NCI-H1092 (cell line): ENCODE measurements at places on chromosomes 12 and 14.
A peak's percentile ranks its signal among the peaks of the same experiment; 100 is the strongest.

DNA sequence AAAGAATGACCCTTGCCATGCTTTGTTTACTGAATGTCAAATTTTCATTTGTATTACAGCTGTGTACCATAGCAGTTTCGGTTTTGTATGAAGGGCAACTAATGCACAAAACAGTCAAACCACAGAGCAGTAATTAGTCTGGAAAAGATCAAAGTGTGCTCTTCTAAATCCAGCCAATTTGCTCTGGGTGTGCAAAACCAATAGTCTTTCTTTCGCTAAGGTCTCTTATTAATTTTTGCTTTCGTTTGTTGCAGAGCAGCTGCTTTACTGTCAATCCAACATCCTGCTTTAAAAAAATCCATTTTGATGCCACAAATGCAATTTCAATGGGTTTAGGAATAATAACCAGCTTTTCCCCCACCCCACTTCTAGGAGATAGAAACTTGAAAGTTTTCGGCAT lies 114.2 kb downstream of the BRMS1L start:
- no peak for DNase-seq

DNA sequence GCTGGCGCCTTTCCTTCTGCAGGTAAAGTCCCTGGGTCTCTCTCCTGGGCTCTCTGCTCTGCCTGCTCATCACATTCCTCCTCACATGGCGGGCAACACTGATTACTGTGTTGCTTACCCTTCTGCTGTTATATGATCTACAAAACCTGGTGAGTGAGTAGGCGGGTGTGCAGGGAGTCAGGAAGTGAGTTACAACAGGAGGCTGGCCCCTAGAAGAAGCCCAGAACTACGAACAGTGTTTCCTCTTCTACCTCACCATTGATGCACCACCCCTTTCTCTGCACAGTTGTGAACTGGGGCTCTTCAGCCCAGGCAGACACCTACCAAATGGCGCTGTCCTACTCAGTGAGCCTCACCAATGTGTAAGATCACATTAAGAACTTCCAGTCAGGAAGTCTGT lies 4.9 kb upstream of the KLHL33 start:
- DNase-seq, result no peak

GRCh38 chr12:48937170-48937569 lies 11.9 kb upstream of the FKBP11 start:
- no peak for DNase-seq

DNA sequence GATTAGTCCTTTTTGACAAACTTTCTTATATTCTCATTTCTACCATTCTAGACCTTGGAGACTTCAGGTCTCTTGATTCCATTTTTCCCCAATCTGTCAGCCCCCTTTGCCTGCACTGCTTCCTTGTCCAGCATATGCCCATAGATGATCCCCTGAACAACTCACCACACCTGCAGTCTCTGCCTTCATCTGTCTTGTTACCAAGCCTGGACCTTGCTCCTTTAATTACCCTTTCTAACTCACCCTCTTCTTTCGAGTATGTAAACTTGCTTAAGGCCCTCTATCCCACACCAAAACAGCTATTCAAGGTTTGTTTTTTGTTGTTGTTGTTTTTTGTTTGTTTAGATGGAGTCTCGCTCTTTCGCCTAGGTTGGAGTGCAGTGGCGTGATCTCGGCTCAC lies 9.6 kb downstream of the COX14 start:
- no peak for DNase-seq

DNA sequence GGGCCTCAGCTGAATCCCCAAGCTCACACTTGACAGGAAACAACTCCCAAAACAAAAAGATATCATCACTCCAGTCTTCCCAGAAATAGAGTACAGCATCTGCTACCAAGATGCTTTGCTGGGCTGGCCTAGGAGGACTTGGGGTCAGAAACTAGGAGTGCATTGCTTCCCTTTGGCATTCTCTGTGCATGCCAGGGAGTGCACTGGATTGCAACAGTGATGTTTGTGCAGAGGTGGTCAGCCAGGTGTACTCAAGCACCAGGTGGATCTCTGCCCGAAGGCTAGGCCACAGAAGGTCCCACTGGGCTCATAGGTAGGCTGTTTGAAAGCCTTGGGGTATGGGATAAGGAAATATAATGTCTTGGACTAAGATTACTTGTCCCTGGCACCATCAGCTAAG lies 51.1 kb downstream of the RAB35 start:
- DNase-seq, result no peak

DNA sequence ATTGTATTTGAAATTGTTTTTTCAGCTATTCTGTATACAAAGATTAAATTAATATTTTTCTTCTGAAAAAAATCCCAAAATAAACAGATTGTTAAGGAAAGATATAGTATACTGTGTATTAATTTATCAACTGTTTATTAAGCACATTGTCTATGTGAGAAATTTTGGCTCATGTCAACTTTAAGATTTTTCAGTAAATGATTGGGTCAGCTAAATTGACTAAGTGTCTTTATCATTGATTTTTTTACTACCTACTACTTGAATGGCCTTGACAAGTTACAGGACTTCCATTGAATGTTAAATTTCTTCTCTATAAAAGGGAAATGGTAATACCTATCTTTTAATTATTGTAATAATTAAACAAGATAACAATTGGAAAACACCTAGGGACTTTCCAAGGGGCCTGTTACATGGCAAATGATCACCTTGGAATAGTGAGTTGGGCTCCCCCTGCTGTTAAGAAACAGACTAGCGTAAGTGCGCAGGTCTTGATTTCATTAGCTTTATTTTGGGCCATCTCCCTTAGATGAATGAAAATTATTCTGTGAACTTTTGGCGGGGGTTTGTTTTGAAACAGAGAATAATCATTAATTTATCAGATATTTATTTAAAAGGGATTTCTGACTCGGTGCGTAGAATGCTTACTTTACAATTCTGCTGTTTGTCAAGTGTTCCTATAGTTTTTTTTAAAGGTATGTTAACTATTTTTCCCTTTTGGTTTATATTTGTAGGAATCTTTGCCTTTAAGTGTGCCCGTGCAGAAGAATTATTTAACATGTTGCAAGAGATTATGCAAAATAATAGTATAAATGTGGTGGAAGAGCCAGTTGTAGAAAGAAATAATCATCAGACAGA lies 14.5 kb upstream of the CCT2 start:
- no peak for DNase-seq

DNA sequence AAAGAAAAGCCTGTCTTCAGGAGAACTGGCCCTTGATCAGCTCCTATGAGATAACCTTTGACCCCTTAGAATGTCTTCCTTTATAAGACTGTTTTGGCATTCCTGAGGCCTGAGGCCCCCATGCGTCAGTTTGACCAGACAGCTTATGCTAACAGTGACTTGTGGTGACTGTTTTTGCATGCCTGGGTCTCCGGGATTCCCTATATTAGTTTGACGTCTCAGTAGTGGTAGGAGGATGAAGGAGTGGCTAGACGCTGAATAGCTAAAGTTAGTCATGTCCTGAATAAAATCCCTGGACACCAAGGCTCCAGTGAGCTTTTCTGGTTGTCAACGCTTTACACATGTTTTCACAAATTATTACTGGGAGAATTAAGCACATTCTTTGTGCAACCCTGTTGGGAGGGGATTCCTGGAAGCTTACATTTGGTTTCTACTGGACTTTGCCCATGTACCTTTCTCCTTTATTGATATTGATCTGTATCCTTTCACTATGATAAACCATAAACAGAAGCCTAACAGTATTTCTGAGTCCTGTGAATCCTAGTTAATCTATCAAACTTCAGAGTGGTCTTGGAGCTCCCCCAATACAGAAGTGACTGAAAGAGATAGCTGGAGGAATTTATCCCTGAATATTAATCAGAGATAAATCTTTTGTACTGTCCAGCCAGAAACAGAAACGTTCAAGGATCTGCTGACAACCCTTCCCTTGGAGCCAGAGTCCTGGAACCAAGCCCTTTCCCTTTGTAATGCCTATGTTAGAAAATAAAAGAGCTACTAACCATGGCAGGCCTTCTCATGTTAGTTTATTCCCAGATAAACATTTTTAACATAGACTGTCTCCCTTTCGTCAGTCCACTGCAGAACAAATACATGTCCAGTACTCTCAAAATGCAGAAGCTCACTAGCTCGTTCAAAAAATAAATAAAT lies 479.2 kb downstream of the RPS29 start:
- DNase-seq, result no peak

- DNase-seq, result no peak
Observed at GRCh38 chr14:50984036-50984710, 39.9 kb upstream of the PYGL start.

- no peak for DNase-seq
Observed at GRCh38 chr14:61761557-61761956, 663 bp upstream of the SNAPC1 start.

GRCh38 chr12:28027328-28027727 lies 54.8 kb upstream of the PTHLH start:
- no peak for DNase-seq

DNA sequence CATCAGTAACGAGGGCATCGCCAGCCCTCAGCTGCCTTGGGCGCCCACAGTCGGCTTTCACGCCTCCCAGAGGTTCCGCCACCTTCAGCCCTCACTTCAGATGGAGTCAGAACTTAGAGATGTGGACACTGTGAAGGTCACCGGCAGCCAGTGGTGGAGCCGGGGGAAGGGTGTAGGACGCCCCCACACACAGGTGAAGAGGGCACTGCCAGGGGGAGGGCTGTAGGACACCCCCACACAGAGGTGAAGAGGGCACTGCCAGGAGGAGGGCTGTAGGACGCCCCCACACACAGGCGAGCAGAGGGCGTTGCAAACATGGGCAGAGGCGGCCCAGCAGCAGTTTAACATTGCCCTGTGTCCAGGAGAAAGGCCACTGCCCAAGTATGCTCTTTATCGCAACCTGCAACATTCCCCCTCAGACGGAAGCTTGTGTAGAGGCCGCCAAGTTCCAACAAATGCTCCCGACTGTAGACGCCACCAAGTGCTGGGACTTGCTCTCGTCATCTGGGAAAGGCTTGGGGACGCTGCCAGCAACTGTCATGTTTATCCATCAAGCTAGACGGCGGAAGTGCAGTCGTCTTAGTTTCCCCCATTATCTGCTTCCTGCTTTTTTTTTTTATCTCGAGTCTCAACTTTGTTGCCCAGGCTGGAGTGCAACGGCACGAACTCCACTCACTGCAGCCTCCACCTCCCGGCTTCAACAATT lies 4.9 kb upstream of the ANKLE2 start:
- DNase-seq, result no peak

DNA sequence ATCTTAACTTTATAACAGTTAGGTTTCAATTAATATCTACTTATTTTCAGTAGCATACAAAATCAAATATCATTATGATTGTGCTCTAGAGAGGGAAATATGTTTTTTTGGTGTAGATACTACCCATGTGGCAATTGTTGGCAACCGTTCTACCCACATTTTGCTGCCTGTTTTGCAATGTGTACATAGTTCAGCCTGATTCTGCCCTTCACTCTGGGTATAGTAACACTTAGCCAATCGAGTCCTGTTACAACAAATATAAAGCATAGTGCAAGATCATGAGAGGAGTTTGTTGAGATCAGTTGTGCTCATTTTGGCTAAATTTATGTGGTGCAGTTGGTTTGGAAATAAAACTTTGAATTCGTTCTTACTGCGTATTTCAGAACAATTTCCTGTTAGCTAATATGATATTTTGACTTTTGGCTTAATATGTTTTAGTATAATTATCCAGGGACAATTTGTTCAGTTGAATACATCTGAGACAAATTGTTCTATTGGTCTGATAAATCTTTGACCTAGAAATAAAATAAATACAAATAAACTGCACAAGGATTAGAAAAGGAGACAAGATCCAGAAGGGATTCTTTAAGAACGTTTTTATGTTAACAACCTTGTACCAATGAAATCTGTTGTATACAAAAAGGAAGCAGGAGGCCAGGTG lies 76.9 kb downstream of the ATF7IP start:
- no peak for DNase-seq

GRCh38 chr12:76420222-76420621 lies 72.0 kb upstream of the BBS10 start:
- DNase-seq, result no peak

DNA sequence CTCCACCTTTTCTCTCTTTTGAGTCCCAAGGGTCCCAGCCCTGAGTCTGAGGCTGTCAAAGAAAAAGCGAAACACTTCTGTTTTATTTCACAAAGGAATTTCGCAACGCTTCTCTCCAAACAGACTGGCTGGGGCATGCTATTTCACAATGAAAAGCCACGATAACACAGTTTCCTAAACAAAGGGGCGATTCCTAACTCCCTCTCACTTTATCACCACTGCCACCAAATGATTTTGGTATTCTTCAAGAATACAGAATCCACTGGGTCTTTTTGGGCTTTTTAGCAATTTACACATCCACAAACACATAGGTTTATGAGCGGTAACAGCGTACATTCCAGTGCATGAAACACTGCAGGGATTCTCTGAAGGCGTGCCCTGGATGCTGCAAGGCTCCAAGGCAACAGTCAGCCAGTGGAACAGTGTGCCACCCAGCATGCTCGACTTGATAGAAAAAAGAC lies 161.2 kb downstream of the DAD1 start:
- no peak for DNase-seq

- DNase-seq, result no peak
Observed at GRCh38 chr14:26500028-26500427, 97.8 kb downstream of the NOVA1 start.

GRCh38 chr12:44833561-44833960 lies 42.6 kb downstream of the NELL2 start:
- no peak for DNase-seq

GRCh38 chr12:66947119-66947518 lies 268.2 kb upstream of the GRIP1 start:
- no peak for DNase-seq

DNA sequence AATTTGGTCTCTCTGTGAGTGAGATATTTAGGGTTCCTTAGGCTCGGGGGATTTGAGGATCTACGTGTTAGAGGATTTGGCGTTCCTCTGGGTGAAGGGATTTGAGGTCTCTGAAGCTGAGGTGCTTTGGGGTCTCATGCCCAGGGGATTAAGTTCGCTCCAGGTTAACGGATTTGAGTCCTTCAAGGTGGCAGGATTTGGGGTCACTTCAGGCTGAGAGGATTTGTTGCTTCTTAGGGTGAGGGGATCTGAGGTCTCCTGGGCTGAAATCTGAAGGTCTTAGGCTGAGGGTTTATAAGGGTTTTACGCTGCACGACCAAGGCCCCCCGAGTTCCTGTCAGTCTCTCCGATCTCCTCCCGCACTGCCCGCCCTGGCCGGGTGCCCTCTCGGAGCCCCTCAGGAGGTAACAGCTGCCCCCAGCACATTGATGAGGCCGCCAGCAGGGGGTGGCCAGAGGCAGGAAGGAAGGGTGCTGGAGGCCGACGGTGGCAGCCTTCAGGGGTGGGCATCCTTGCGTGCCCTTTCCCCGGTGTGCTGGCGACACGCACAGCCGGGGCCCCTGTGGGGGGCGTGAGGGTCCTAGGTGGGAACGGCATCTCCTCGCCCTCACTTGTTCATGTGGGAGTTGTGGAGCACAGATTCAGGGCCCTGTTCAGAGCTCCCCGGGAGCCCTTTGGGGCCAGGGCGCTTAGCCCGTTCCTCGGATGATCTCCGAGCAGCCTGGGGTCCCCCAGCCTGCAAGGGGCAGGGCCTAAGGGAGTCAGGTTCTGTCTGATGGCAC lies 14.3 kb downstream of the CEP170B start:
- no peak for DNase-seq

- no peak for DNase-seq
Observed at GRCh38 chr14:104110491-104111209, 25.1 kb downstream of the ASPG start.

GRCh38 chr14:100714258-100714892 lies 12.3 kb upstream of the DLK1 start:
- DNase-seq, result peak; percentile 52
